Activated T-cell treated with anti-CD3 and anti-CD28 coated beads, Interleukin-2, amount 50 U/mL, for 72 hours (primary cell): ENCODE measurements at places on chromosomes 1 and 21. TPM values are rescaled to one million over a fixed set of nuclear protein-coding genes. Genes with fewer than 3 reads are reported as not detected.

The PLXNA2 gene
- total RNA-seq: 0.07 TPM

GRCh38 chr1:62841587-62842169 lies 57.7 kb downstream of the ATG4C start:
- no peaks in the 10 kb centered on the region for H3K4me1 ChIP-seq
- no peak overlapping the region for H3K4me3 ChIP-seq
- peak; percentile 34 for DNase-seq
- no peaks in the 10 kb centered on the region for H3K27me3 ChIP-seq
- no peaks in the 10 kb centered on the region for H3K36me3 ChIP-seq
- H3K27ac ChIP-seq: no peak overlapping the region

- H3K27me3 ChIP-seq: no peaks in the 10 kb centered on the region
- H3K27ac ChIP-seq: no peak overlapping the region
- H3K4me1 ChIP-seq: peaks cover 7% of the 10 kb centered on the region
- peak; percentile 3 for DNase-seq
- H3K4me3 ChIP-seq: no peak overlapping the region
- no peaks in the 10 kb centered on the region for H3K36me3 ChIP-seq
Measured at GRCh38 chr1:167984886-167985489, 48.1 kb upstream of the MPC2 start.

GRCh38 chr1:246210756-246211155 lies 296.3 kb downstream of the SMYD3 start:
- no peak for DNase-seq
- H3K27me3 ChIP-seq: no peaks in the 10 kb centered on the region
- no peak overlapping the region for H3K4me3 ChIP-seq
- H3K4me1 ChIP-seq: no peaks in the 10 kb centered on the region

- no peak for DNase-seq
- H3K4me1 ChIP-seq: peaks cover 18% of the 10 kb centered on the region
- H3K27me3 ChIP-seq: peaks cover 20% of the 10 kb centered on the region
- H3K36me3 ChIP-seq: no peaks in the 10 kb centered on the region
Measured at GRCh38 chr1:85060038-85060437, 11.7 kb upstream of the MCOLN3 start.
